ENCODE measurements at places on chromosomes 12 and 14. TPM values are rescaled to one million over a fixed set of nuclear protein-coding genes. Genes with fewer than 3 reads are reported as not detected.

GRCh38 chr12:110577864-110578693, 5.0 kb downstream of the PPTC7 start:
- DNase-seq = no peak
- H3K27ac ChIP-seq = no peak overlapping the region
- peaks cover 8% of the 10 kb centered on the region for H3K4me1 ChIP-seq
- peaks cover 9% of the 10 kb centered on the region for H3K36me3 ChIP-seq
- no peaks in the 10 kb centered on the region for H3K27me3 ChIP-seq

PTPN6 gene
- 22.1 TPM for total RNA-seq

- no peak for DNase-seq
- H3K4me1 ChIP-seq = no peaks in the 10 kb centered on the region
- H3K27me3 ChIP-seq = no peaks in the 10 kb centered on the region
- no peaks in the 10 kb centered on the region for H3K36me3 ChIP-seq
- H3K27ac ChIP-seq = no peak overlapping the region
Observed at GRCh38 chr12:25276199-25276937, 25.6 kb upstream of the KRAS start.

CMA1 gene
- not detected for total RNA-seq

DNA sequence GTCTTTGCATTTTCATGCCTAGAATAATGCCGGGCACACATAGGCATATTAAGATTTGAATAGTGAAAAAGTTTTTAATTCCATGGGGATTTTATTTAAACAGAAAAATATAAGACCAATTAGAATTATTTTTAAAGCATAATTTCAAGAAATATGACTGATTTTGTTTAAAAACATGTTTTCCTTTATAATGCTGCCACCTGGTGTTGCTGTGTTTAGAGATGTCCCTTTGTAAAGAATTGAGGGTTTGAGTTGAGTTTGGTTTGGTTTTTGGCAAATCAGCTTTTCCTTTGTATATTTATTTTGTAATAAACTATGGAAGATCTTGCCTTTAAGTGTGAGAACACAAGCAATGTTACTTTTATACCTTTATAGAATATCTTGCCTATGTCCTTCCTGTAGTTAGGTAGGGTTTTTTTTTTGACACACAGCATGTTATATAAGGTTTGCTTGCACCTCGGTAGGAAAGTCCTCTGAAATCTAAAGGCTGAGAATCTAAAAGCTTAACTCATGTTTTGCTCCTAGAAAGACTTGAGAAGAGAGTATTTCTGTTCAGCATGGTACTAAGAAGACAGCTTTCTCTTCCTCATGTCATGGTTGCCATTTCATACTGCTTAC, 31.4 kb upstream of the SNAPC1 start:
- H3K27ac ChIP-seq = no peak overlapping the region
- peaks cover 2% of the 10 kb centered on the region for H3K27me3 ChIP-seq
- no peaks in the 10 kb centered on the region for H3K4me1 ChIP-seq
- no peak overlapping the region for H3K4me3 ChIP-seq
